ENCODE measurements at places on chromosomes 3 and 15. TPM values are rescaled to one million over a fixed set of nuclear protein-coding genes. Genes with fewer than 3 reads are reported as not detected.

Gene LRRC15
- not detected for total RNA-seq

Gene CFAP92
- total RNA-seq: not detected

Gene SCAMP5
- 11.4 TPM for total RNA-seq

Gene ECE2
- not detected for total RNA-seq

Gene FAM98B
- total RNA-seq: 40.3 TPM

Gene SLC28A1
- 0.30 TPM for total RNA-seq

Gene DPH3
- 15.2 TPM for total RNA-seq

Gene TRIM71
- 0.08 TPM for total RNA-seq

Gene DCLK3
- total RNA-seq: 0.06 TPM

Gene HGD
- total RNA-seq: 0.62 TPM

Gene ITPKA
- total RNA-seq: 7.1 TPM

Gene NR2E3
- total RNA-seq: not detected

Gene CHL1
- total RNA-seq: not detected

Gene CCDC39
- total RNA-seq: 0.09 TPM

Gene THUMPD3
- total RNA-seq: 61.6 TPM

Gene ASB14
- total RNA-seq: not detected

Gene CHRNA7
- total RNA-seq: 0.39 TPM

Measured in activated naive CD4-positive, alpha-beta T cell treated with anti-CD3 and anti-CD28 coated beads, Interleukin-2, amount 50 U/mL, for 72 hours (primary cell).